Ascending aorta (tissue), 2 donors: ENCODE measurements at places on chromosomes 4 and X.

DNA sequence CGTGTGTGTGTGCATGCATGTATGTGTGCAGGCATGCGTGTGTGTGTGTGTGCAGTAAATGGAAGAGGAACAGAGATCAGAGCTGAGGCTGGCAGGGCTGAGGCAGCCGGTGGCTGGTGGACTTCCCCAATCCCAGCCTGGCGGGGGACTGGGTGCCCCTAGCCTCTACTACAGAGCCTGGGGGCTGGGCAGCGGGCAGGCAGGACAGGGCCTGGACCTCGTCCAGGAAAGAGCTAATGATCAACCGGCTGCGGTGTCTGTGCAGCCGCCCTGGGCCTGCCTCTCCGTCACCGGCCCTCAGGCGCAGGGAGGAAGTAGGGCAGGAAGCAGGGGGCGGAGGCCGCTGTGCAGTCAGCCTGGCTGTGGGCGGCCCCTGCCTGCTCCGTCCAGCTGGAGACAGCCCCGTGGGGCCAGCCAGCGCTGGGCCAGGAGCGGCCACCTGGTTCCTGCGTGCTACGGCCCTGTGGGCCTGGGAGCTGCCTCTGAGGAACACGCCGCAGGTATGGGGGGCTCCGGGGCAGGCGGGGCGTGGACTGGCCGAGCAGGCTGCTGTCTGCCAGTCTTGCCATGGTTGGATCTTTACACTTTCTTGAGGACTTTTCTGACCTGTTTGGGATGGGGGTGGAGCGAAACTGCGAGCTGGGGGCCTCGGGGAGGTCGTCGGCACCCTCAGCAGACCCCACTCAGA lies at the start of gene SH3TC1:
TSS of gene SH3TC1 (plus strand) at position 385 of the 688 bp plus-strand sequence. CDS start 5,905 bp downstream, outside the sequence.
- peak; percentile 77 for DNase-seq

DNA sequence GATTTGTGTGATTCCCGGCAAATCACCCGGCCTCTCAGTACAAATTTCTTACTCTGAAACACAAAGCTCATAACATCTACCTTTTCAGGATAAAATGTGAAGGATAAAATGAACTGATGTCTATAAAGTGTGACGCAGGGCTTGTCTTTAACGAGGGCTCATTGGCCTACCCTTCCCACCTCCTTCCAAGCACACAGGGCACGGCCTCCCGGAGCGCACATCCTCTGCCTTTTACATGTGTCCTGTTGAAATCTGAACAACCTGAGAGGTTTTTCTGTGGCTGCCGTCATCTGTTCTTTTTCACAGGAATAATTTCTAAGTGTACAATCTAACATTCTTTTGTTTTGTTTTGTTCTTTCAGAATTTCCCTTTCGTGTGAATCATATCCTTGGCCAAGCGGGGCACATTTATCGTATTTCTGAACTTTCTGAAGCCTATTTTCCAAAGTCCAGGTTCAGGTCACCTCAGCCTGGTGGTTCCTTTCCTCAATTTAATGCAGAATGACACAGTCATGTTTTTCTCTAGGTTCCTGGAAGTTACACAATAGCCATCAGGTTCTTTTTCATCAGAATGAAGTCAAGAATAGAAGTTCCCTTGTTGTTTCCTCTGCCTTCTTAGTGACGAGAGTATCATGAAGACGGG lies 53.1 kb upstream of the SPRY1 start:
- no peak for DNase-seq

- no peak for DNase-seq
These were observed 327.1 kb downstream of the PAPSS1 start for GRCh38 chr4:107392951-107393350.

GRCh38 chr4:95077864-95078263 lies 320.1 kb downstream of the BMPR1B start:
- no peak for DNase-seq

GRCh38 chr4:16757080-16757521 lies 141.3 kb downstream of the LDB2 start:
- DNase-seq, result no peak

GRCh38 chrX:19462231-19462630 lies 53.1 kb downstream of the MAP3K15 start:
- DNase-seq, result no peak

GRCh38 chr4:105605493-105605892 lies 53.1 kb downstream of the ARHGEF38 start:
- DNase-seq, result no peak

GRCh38 chr4:26723216-26723615 lies 137.4 kb upstream of the STIM2 start:
- no peak for DNase-seq

DNA sequence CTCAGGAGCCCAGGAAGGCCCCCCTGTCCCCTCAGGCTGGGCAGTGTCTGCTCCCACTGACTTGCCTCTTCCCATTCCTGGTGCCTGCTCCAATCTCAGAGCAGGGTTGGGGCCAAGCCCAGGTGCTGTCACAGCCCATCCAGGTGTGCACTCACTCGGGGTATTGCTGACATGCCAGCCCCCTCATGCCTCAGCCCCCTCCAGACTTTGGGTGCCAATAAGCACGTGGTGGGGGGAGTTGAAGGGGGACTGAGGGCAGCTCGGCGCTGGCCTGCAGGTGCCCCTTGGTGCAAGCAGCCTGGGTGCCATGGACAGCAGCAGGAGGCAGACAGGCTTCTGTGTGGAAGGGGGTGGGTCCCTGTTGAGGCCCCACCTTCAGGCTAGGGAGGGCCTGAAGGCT lies 28.4 kb downstream of the NAA11 start:
- DNase-seq, result no peak

DNA sequence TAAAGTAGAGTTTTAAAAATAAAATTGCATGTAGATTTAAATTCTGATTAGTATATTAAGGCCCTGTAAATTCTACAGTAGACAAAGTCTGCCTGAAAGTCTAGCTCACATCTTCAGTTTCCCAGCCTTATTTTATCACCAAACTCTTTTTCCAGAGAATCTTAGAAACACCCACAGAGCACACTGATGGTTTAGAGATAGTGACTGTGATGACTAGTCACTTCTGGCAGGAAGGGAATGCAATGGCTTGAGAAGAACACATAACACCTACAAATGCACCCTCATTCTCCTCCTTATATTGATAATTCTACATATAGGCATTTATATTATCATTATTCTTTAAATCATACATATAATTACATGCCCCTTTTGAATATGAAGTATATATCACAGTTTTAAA lies 232.9 kb downstream of the ARAP2 start:
- no peak for DNase-seq

DNA sequence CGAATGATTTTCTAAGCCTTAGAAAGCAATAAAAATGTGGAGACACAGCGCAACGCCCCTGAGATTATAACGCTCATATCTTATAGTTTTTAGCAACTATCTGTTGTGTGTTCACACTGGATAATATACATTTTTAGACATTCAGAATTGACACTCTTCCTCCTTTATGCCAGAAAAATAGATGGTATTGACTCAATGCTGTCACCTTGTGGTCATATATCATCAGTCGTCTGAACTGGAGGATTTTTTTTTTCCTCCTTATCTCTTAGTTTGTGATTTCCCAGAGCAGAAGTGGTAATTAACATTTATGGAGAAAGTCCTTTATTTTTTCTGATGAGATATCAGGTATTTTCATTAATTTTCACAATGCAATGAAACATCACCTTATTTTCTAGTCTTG lies 759.6 kb downstream of the RAB28 start:
- DNase-seq, result no peak

DNA sequence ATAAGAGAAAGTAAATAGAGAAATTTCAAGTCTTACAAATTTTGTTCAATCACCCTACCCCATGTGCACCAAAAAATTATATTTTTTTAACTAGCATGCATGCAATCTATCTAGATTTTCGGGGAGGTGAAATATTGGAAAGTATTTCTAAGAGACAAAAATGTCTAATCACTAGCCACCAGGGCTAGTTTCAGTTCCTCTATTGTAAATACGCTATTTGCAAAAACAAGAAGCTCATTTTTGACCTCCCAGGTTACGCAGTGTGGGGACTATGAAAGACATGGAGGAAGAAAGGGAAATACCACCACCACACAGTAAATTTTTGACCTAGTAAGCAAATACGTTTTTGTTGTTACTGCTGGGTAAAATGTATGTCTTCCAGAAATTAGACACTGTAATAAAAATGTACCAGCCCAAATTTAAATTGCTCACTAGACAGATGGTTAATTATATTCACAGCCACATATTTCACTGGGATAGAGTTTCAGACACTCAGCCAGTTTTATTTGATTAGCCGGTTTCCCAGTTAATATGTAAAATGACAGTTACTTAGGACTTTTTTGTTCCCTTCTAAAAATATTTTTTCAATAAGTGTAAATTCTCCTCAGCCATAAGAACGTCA lies 2.2 kb downstream of the NEXMIF start:
- DNase-seq, result no peak

DNA sequence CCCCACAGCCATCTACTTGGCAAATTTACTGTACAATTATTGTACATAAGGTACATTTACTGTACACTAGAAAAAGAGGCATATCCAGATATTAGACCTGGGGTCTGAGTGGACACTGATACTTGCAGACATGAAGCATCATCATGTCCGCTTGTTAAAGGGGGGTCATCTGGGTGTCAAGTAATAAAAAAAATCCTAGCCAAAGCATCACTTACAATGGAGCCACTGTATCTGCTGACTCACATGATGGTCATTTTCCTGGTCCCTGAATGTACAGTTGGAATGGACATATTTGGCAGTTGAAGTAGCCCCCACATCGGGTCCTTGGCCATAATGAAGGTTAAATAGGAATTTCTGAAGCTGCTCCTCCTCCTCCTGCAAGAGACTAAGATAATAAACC lies 228.8 kb downstream of the THOC2 start:
- no peak for DNase-seq

DNA sequence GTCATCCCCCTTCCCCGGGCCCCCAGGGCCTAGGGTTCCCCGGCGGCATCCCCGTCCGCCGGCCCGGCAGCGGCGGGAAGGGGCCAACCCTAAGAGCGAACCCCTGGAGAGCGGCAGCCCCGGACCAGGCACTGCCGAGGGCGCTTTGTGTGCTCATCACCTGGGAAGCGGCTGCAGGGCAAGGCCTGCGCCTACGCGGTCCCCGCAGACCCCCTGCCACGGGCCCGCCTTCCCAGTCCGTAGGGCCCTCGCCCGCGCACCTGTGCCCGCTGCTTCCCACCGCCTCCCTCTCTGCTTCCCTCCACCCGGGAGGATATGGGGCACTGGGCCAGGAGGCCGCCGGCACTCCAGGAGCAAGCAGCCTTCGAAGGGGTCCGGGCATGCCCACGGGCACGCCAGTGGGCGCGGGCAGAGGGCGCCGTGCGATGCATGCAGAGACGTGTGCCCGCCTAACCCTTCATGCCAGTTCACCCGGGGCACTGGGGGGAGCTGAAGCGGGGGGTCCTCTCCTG lies 2.6 kb downstream of the FLNA start:
- DNase-seq, result no peak
